IMR-90 (cell line): ENCODE measurements at places on chromosomes 2 and 18. TPM values are rescaled to one million over a fixed set of nuclear protein-coding genes. Genes with fewer than 3 reads are reported as not detected.

Gene ALKAL2
- total RNA-seq = not detected in 2 replicates

Gene KCNK3
- total RNA-seq = under 0.01 TPM in 2 replicates

Gene DCDC2C
- total RNA-seq = not detected in 2 replicates

Gene NXPH2
- not detected in 2 replicates for total RNA-seq

- DNase-seq = no peak
- H3K27me3 ChIP-seq = no peaks in the 10 kb centered on the region
- H3K4me1 ChIP-seq = peaks cover 38% of the 10 kb centered on the region
- no peaks in the 10 kb centered on the region for H3K36me3 ChIP-seq
Measured at GRCh38 chr2:55108456-55109160, 58.4 kb upstream of the RTN4 start.

GRCh38 chr2:31196622-31197021 lies 20.7 kb downstream of the CAPN14 start:
- H3K27me3 ChIP-seq = peaks cover 10% of the 10 kb centered on the region
- H3K36me3 ChIP-seq = no peaks in the 10 kb centered on the region
- no peak overlapping the region for H3K4me3 ChIP-seq
- H3K27ac ChIP-seq = no peak overlapping the region

- H3K36me3 ChIP-seq = no peaks in the 10 kb centered on the region
- no peaks in the 10 kb centered on the region for H3K4me1 ChIP-seq
- peaks cover 7% of the 10 kb centered on the region for H3K27me3 ChIP-seq
- H3K27ac ChIP-seq = no peak overlapping the region
- no peak overlapping the region for H3K4me3 ChIP-seq
- DNase-seq = no peak
Measured at GRCh38 chr2:29691391-29691950, 229.9 kb downstream of the ALK start.

GRCh38 chr2:10047616-10048500 lies 4.5 kb downstream of the KLF11 start:
- peaks cover 1% of the 10 kb centered on the region; the same call in 1 of the 2 replicates for H3K4me1 ChIP-seq
- H3K36me3 ChIP-seq = peaks cover 19% of the 10 kb centered on the region
- no peaks in the 10 kb centered on the region for H3K27me3 ChIP-seq
- no peak overlapping the region for H3K4me3 ChIP-seq
- DNase-seq = no peak

- no peaks in the 10 kb centered on the region for H3K27me3 ChIP-seq
- no peak overlapping the region for H3K27ac ChIP-seq
- H3K4me1 ChIP-seq = no peaks in the 10 kb centered on the region
- DNase-seq = no peak
- no peak overlapping the region for H3K4me3 ChIP-seq
Measured at GRCh38 chr2:117702098-117702497, 112.4 kb upstream of the DDX18 start.

- DNase-seq = no peak
- no peaks in the 10 kb centered on the region for H3K36me3 ChIP-seq
- H3K27me3 ChIP-seq = no peaks in the 10 kb centered on the region
- H3K27ac ChIP-seq = no peak overlapping the region
- H3K4me3 ChIP-seq = no peak overlapping the region
Measured at GRCh38 chr2:30428827-30429461, 18.1 kb upstream of the LCLAT1 start.

DNA sequence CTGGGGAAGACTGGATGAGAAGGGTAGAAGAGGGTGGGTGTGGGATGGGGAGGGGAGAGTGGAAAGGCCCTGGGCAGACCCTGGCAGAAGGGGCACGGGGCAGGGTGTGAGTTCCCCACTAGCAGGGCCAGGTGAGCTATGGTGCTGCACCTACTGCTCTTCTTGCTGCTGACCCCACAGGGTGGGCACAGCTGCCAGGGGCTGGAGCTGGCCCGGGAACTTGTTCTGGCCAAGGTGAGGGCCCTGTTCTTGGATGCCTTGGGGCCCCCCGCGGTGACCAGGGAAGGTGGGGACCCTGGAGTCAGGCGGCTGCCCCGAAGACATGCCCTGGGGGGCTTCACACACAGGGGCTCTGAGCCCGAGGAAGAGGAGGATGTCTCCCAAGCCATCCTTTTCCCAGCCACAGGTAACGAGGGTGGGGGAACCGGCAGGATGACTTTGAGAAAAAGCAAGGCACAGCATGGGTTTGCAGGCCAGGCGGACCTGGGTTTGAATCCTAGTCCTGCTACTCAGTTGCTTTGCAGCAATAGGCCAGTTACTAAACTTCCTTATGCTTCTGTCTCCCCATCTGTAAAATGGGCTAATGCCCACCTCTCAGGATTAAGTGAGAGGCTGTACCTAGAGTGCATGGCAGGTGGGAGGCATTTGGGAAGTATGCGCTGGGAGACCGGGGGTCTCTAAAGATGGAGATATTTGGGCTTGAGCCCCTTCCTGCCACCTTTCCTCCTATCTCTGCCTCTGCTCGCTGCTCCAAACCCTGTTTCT lies at the start of gene INHA:
Gene INHA, plus strand, starts transcription at position 74 of the 765 bp plus-strand sequence. Its CDS starts 65 bp downstream, at position 139.
- peaks cover 6% of the 10 kb centered on the region; the same call in 1 of the 2 replicates for H3K36me3 ChIP-seq
- DNase-seq = no peak
- peaks cover 14% of the 10 kb centered on the region for H3K27me3 ChIP-seq
- H3K27ac ChIP-seq = peak within 1 kb of the TSS; percentile 68
- H3K4me1 ChIP-seq = peaks cover 14% of the 10 kb centered on the region

DNA sequence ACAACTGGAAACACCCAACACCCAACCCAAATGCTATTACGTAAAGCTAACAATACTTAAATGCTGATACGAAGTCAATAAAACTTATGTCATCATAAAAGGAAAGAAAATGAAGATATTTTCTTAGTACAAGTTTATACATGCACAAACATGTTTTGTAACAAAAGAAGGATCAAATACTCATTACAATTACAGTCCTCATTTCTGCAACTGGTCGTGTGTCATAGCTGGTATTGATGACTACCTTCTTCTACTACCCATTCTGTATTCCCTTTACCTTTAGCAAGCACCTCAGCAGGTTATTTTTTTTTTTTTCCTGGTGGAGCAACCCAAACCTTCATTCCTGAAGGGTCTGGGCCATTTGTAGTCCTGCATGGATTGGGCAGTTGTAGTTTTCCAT lies 1298.5 kb downstream of the SUCLG1 start:
- no peaks in the 10 kb centered on the region for H3K36me3 ChIP-seq
- no peaks in the 10 kb centered on the region for H3K4me1 ChIP-seq
- no peak overlapping the region for H3K4me3 ChIP-seq
- H3K27ac ChIP-seq = no peak overlapping the region

GRCh38 chr2:161992531-161992930 lies 81.5 kb downstream of the DPP4 start:
- H3K27ac ChIP-seq = no peak overlapping the region
- DNase-seq = no peak
- H3K4me3 ChIP-seq = no peak overlapping the region
- no peaks in the 10 kb centered on the region for H3K27me3 ChIP-seq
- H3K4me1 ChIP-seq = peaks cover 6% of the 10 kb centered on the region

DNA sequence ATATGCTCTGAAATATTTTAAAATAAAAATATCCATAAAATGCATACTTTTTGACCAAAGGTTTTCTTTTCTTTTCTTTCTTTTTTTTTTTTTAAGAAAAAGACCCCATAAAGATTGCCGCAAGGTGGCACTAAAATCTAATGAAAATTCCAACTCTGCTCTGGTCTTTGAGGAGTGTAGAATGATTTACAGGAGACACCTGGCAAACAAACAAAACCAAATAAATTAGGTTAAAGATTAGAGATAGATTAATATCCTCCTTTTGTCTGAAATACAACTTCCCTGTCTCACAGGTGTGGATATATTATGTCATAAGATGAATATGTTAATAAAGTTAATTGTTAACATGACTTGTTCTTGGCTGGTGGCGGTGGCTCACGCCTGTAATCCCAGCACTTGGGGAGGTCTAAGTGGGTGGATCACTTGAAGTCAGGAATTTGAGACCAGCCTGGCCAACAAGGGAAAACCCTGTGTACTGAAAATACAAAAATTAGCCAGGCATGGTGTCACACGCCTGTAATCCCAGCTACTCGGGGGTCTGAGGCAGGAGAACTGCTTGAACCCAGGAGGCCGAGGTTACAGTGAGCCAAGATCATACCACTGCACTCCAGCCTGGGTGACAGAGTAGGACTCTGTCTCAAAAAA lies 3.5 kb upstream of the RHOB start:
- no peak overlapping the region for H3K27ac ChIP-seq
- H3K27me3 ChIP-seq = no peaks in the 10 kb centered on the region
- H3K4me3 ChIP-seq = no peak overlapping the region
- H3K36me3 ChIP-seq = peaks cover 5% of the 10 kb centered on the region; the same call in 1 of the 2 replicates
- H3K4me1 ChIP-seq = peaks cover 7% of the 10 kb centered on the region
- DNase-seq = peak; percentile 57

DNA sequence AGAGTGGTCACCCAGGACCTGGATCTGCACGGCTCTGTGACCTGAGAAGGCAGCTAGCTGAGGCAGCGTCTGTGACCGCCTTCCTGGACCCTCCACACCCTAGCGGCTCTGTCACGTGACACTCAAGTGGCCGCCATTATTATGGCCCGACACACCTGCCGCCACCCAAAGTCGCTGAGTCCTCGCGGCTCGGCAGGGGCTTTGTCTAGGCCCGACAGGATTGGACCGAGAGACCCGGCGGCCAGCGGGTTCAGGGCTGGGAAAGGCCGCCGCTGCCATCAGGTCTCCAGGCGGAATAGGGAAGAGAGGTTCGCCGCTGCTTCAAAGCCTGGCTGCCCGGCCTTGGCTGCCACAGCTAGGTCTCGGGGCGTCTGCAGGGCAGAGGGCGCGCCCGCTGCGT lies 1162.5 kb upstream of the LRRTM1 start:
- no peak for DNase-seq
- no peaks in the 10 kb centered on the region for H3K27me3 ChIP-seq
- H3K4me1 ChIP-seq = no peaks in the 10 kb centered on the region
- no peak overlapping the region for H3K4me3 ChIP-seq
- no peaks in the 10 kb centered on the region for H3K36me3 ChIP-seq

GRCh38 chr2:238793801-238794449 lies 54.0 kb upstream of the TWIST2 start:
- peaks cover 31% of the 10 kb centered on the region for H3K27me3 ChIP-seq
- DNase-seq = no peak
- H3K27ac ChIP-seq = no peak overlapping the region
- H3K36me3 ChIP-seq = no peaks in the 10 kb centered on the region

DNA sequence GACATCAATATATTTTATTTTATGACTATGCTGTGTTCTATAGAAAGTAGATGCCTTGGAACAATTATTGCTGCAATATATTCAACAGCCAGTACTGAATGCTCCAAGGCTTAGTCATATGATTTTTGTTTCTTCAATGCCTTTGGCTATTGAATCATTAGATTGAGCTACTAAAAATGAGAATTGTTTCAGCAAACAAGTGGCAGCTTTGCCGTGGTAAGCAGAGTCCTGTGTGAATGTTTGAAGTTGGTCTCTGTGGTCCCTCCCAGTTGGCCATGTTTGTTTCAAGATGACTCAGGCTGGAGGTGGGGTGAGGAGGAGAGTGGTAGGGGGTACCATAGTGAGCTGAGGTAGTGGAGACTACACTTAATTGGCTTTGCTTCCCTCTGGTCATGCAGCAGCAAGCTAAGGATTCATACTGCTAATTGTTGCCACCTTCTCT lies 198.6 kb upstream of the EPAS1 start:
- H3K27ac ChIP-seq = peak overlapping the region; percentile 98
- no peaks in the 10 kb centered on the region for H3K27me3 ChIP-seq
- peaks cover 3% of the 10 kb centered on the region; the same call in 1 of the 2 replicates for H3K36me3 ChIP-seq
- H3K4me1 ChIP-seq = peaks cover 12% of the 10 kb centered on the region

DNA sequence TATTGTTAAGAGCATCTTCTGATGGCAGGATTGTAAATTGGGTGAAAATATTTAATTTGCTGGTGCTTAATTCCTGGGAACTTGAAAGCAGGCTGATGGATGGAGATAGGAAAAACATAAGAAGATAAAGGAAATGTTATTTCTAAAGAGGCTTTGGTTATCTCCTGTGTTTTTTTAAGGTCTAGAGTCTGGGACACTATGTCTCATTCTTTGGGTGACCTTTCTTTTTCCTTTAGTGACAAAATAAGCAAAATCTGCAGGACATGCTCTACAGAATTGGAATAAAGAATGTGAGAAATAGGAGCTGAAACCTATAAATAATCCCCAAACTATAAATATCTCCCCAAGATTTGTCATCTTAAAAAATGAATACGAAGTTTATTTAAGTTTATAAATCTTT lies 241.7 kb downstream of the DSC3 start:
- H3K27me3 ChIP-seq = no peaks in the 10 kb centered on the region
- no peak overlapping the region for H3K27ac ChIP-seq
- H3K4me1 ChIP-seq = no peaks in the 10 kb centered on the region
- H3K4me3 ChIP-seq = no peak overlapping the region

GRCh38 chr2:190379249-190379964 lies 28.7 kb upstream of the MFSD6 start:
- H3K4me1 ChIP-seq = no peaks in the 10 kb centered on the region
- no peaks in the 10 kb centered on the region for H3K36me3 ChIP-seq
- no peak overlapping the region for H3K27ac ChIP-seq
- H3K4me3 ChIP-seq = no peak overlapping the region

GRCh38 chr2:108542071-108542470 lies 7.8 kb downstream of the LIMS1 start:
- H3K27ac ChIP-seq = peak overlapping the region; percentile 45; the same call in 1 of the 2 replicates
- peaks cover 12% of the 10 kb centered on the region for H3K4me1 ChIP-seq
- H3K4me3 ChIP-seq = no peak overlapping the region
- H3K27me3 ChIP-seq = no peaks in the 10 kb centered on the region
- peak; percentile 63 for DNase-seq

GRCh38 chr18:3525870-3526420 lies 76.0 kb downstream of the TGIF1 start:
- no peak overlapping the region for H3K27ac ChIP-seq
- no peak overlapping the region for H3K4me3 ChIP-seq
- no peaks in the 10 kb centered on the region for H3K36me3 ChIP-seq

GRCh38 chr2:37344453-37345361 lies at the start of gene QPCT:
QPCT (plus strand) TSS chr2:37344630; CDS start chr2:37344732, 102 bp downstream.
- H3K4me1 ChIP-seq = no peaks in the 10 kb centered on the region; the same call in 1 of the 2 replicates
- no peaks in the 10 kb centered on the region for H3K36me3 ChIP-seq
- DNase-seq = peak; percentile 44
- peak within 1 kb of the TSS; percentile 56 for H3K4me3 ChIP-seq

DNA sequence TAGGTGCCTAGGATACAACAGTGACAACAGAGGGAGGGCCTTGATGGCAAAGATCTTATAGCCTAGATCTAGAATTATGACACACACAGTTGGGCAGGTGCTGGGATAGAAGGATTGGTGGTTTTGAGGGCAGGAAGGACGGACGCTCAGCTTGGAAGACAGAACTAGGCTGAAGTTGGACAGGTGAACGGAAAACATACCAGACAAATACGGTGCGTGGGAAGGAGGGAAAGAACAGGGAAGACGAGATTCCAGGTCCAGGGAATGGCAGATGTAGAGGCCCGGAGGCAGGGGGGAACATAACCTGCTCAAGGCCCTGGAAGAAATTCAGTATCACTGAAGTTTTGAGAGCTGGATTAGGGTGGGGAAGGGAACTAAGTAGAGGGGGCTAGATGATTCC lies 40.8 kb downstream of the CRACDL start:
- no peaks in the 10 kb centered on the region for H3K36me3 ChIP-seq
- peaks cover 8% of the 10 kb centered on the region for H3K27me3 ChIP-seq
- no peak overlapping the region for H3K27ac ChIP-seq
- no peak for DNase-seq
- H3K4me1 ChIP-seq = no peaks in the 10 kb centered on the region

DNA sequence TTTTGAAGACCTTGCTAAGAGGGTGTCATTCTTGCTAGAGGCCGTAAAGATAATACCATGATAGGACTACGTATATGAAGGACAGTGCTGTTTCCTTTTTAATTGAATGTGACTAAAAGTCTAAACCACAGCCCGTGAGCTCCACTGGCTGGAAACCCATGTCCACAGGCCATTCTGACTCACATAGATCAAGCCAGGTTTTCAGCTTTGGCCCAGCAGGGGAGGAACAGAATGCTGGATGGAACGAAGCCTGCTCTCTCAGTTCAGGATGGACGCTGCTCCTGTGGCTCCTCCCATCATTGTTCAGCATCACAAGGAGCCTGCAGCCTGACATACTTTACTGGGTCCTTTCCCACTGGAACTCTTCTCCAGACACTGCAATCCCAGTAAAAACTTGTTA lies 47.6 kb downstream of the ALPK2 start:
- H3K4me1 ChIP-seq = peaks cover 26% of the 10 kb centered on the region
- DNase-seq = peak; percentile 92
- peak overlapping the region; percentile 4; the same call in 1 of the 2 replicates for H3K4me3 ChIP-seq
- no peaks in the 10 kb centered on the region; the same call in 1 of the 2 replicates for H3K36me3 ChIP-seq
- peak overlapping the region; percentile 99 for H3K27ac ChIP-seq
